ENCODE measurements at places on chromosomes 3 and 15.

DNA sequence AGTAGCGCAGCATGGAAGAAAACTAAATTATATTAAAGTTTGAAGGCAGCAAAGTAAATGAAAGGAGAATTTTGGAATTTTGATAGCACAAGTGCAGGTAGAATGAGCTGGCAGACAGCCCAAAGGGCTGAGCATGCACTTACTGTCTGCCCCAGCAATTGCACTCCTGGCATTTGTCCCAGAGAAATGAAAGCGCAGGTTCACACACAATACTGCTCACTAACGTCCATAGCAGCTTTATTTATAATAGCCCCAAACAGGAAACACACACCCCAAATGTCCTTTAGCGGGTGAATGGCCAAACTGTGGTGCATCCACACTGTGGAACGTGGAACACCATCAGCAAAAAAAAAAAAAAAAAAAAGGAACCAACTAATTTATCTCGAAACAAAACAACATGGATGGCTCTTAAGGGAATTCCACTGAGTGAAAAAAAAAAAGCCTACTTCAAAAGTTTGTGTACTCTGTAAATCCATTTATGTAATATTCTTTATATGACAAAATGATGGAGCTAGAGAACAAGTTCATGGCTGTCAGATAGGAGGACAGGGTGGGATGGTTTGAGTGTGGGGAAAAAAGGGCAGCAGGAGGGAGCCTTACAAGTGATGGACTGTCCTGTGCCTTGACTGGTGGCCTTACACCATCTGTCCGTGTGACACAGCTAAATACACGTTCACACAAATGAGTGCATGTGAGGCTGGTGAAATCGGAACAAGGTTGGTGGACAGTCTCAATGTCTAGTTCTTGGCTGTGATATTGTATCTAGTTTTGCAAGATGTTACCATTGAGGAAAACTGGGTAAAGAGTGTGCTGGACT lies 6.0 kb upstream of the TM2D3 start:
- DNase-seq: no peak

DNA sequence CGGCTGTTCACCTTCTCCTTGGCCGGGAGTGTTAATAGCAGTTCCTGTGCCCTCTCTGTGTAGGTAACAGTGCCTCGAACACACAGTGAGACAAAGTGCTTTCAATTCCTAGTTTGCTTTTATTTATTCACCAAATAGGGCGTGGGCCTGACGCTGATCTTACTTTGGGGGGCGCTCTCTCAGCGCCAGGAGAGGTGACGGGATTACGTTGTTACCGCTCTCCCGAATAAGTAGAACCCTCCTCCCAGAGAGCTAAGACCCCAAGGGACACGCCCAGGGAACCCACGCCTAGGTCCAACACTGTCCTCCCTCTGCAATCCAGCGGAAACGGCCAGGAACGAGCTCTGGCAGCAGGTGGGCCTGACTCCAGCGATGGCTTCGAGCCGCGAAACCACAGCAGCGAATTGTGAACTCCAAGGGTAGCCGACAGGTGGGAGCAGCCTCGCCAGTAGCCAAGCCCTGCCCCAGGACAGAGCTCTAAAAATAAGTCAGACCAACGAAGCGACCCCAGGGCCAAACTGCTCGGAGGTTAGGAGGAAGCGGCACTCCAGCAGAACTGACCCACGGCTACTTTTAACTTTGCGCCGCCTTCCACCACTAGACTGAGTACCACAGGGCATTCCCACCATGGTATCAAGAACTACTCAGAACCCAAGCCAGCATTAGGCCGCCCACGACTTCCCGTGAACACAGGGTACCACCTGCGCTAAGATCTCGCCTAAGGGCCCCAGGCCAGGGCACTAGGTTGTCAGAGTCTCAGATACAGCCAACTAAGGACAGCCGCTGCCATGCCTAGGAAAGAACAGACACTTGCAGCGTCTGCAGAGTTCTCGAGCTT lies 1.6 kb upstream of the SIN3A start:
- DNase-seq: peak; percentile 55

- DNase-seq: no peak
Observed at GRCh38 chr15:69346112-69346511, 47.4 kb downstream of the PAQR5 start.

DNA sequence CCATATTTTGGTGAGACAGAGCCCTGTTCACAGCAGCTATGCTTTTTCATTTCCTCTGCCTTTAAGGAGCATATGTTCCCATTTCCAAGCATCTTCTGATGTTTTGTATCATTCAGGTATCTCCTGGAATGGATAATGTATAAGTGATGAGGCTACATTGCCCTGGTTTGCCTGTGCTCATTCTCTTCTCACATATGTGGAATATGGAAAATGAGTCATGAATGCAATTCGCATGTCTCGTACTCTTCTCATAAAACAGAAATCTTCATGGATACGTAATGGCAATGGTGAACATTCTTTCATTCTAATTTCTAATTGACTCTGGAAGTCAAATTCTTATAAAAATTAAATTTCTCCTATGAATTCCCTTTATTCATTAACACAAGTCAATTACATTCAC lies 143.1 kb downstream of the CDIN1 start:
- no peak for DNase-seq

GRCh38 chr3:195796795-195797194 lies 14.9 kb downstream of the MUC4 start:
- DNase-seq: no peak

GRCh38 chr15:58865425-58865880 lies 68.0 kb downstream of the SLTM start:
- no peak for DNase-seq

DNA sequence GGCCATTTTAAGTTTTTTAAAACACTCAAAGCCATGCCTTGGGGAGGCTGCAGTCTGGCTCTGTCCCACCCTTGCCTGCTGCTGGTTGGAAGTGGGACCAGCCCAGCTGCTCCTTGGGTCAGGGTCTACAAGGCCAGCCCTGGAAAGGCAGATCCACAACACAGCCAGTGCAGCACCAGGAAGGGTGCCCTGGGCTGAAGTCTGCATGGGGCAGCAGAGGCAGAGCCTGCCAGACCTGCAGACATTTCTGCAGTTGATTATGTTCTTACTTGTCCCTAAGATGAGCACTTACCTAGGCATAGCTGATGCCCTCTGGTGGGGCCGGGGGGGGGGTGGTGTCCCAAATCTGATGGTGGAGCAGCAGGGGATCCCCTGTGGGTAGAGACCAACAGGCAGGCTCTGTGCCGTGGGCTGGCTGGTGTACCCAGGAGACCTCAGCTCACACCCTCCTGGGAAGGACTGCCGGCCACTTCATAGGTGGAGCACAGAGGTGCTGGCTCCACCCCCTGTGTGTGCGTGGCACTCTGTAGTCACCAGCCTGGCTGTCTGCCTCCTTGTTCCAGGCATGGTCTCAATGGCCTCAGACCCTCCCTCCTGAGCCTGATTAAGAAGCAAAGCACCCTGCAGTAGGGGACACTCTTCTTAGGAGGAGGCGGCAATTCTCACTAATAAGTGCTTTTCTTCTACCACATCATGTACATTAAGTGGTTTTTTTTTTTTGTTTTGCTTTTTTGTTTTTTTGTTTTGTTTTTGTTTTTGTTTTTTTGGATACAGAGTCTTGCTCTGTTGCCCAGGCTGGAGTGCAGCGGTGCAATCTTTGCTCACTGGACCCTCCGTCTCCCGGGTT lies 97.4 kb upstream of the KLF13 start:
- no peak for DNase-seq

GRCh38 chr3:15297608-15298350 lies 34.6 kb downstream of the SH3BP5 start:
- no peak for DNase-seq

GRCh38 chr3:16935781-16936180 lies 51.0 kb downstream of the PLCL2 start:
- DNase-seq: no peak

DNA sequence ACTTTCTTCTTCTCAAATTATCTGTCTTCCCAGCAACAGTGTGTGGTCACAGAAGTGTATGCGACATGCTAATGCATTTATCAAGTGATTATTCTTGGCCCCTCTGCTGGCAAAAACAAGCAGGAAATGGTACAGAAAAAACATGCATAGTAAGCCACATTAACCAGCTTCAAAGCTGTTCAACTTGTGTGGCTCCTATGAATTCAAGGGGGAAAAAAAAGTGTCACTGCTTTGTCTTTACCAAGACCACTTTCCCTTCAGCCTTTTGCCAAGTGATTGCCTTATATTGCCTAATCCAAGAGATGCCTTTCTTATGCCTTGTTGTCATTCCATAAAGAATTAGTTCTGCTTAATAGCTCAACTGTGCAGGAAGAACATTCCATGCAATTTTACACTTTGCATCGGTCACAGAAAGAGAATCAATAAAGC lies 39.1 kb downstream of the PRTG start:
- peak; percentile 60 for DNase-seq

DNA sequence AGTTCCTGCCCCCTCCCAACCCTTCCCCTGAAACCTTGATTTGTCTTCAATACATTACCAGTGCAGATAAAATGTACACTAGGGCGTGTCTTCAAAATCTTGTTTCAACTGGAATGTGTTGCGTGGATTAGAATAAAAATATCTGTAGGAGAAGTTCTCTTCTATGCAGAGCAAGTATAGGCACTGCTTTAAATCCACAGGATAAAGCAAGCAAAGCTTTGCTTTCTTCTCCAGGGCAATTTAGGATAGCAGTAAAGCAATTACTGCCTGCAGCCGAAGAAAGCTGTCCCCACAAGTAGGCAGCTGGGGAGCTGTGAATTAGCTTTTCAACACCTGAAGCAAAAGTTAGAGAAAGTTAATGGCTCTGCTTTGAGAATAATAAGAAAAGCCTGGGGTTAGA lies 329.7 kb upstream of the KCNMB2 start:
- DNase-seq: no peak

- peak; percentile 24 for DNase-seq
Observed at GRCh38 chr3:108462899-108463298, 47.5 kb downstream of the MYH15 start.

GRCh38 chr3:185056908-185057307 lies 96.0 kb downstream of the C3orf70 start:
- DNase-seq: no peak

DNA sequence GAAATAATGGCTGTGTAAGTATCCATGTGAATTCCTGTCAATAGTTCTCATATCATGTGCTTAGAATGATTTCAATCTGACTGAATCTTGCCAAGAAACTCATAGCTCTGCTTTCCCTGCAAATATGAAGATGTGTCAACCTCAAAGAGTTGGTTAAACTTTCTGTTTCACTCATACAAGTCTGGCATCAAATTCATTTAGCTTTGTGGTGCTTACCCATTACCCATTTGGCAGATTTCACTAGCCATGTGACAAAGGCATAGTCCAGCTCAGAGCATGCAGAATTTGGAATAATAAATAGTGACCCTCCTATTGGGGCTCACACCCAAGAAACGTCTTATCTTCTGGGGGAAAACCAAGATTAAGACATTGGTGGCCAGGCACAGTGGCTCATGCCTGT lies 256.6 kb upstream of the TPRG1 start:
- DNase-seq: no peak

DNA sequence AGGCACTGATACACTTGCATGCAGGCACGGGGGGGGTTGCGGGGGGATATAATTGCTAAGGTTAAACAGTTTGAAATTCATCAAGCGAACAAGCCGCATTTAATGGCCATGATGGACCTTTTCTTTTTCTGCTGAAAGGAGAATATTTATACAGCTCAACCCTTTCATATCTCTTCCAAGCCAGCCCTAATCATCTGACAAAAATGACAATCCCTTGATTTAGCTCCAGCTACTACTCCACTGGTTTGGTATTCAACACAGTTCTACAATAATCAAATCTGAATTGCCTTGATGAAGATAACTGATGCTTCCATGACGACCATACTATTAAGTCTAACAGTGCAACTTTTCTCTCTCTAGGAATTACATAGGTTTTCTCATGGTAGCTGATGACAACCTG lies 374.9 kb downstream of the PLCL2 start:
- no peak for DNase-seq

DNA sequence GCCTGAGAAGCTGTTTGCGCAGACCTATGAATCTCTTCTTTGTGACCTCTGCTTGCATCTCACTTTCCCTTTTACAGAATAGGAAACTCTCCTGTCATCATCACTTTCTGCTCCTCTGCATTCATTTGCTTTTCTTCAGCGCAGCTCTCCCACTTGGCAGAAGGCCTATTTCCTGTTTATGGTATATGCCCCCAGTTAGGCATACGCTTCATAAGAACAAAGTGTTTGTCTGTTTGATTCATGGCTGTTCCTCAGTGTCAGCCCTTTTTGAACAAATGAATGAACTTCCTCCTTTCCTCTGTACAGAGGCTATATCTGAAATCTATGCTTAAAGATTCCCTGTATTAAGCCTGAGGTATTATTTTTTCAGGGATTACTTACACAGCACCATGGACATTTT lies 1216.9 kb upstream of the GBE1 start:
- DNase-seq: no peak

DNA sequence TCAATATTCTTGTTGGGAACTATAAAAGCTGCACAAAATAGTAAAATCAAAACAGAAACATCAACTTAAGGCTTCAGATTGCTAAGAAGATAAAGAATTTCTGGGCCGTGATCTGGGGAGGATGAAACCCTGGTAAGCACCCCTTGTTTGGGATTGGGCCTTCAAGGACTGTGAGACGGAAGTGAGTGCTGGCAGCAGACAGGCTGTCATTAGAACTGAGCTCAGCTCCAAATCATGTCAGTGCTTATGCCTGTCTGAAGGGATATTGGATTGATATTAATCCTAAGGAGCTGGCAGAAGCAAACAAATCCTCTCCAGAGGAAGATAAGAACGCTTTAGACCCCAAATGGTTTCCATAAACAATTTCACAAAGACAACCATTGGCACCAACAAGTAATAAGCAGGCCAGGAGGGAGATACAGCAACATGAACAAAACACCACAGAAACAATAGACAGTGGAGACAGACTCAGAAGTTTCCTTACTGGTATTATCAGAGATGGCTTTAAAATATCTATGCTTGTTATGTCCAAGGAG lies 72.6 kb upstream of the CTXND1 start:
- DNase-seq: no peak

DNA sequence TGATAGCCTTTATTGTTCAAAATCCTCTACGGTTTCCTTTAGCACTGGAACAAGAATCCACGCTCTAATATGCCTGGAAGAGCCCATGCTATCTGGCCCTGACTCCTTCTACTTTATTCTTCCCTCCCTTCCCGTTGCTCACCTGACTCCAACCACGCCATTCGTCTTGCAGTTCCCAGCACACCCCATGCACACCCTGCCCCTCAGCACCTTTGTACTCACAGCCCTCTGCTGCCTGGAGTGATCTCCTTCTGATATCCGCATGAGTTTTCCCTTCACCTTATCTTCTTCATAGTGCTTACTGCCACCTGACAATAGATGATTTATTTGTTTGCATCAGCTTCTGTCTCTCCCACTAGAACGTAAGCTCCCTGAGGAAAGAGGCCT lies 16.6 kb upstream of the BCL2A1 start:
- DNase-seq: no peak

- DNase-seq: peak; percentile 91
Observed at GRCh38 chr15:49242820-49243219, 72.8 kb downstream of the GALK2 start.

DNA sequence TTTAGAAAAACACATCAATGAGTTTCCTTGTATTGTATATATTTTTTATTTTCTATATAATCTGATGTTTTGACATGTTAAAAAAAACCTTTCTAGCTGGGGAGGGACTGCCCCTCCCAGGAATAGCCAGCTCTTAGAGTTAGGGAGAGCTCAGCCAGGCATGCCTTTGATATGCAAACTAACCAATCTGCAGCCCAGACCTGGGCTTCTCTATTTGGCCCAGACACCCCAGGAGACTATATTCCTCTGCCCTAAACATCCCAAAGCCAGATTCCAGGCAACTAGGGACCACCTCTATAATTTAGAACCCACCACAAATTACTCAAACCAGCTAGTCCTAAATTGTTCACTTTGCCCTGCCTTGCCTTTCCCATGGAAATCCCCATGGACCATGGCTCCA lies 390.9 kb upstream of the ADAMTS9 start:
- no peak for DNase-seq

GRCh38 chr15:72515591-72516389 lies 41.7 kb downstream of the ARIH1 start:
- peak; percentile 49 for DNase-seq
